ENCODE measurements at places on chromosomes 3 and 15.

DNA sequence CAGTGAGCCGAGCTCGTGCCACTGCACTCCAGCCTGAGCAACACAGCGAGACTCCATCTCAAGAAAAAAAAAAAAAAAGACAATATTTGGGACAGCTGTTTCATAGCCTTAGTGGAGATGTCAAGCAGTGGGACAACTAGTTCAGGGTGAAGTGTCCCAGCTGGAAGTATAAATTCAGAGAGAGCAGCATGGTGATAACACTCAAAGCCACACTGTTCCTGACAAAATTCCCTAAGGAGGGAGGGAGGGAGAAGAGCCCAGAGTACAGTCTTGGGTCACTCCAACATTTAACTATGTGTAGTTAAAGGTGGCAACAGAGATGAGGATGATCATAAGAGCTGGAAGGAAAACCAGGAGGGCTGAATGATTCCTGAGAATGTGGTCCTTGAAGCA is 21.1 kb upstream of the IP6K2 start:
- H3K36me3 ChIP-seq = no peaks in the 10 kb centered on the region
- no peaks in the 10 kb centered on the region for H3K27me3 ChIP-seq
- H3K27ac ChIP-seq = peak overlapping the region; percentile 75
- no peak overlapping the region for H3K4me3 ChIP-seq
- no peak for DNase-seq

GRCh38 chr3:53242642-53243041 is 13.2 kb downstream of the TKT start:
- DNase-seq = no peak
- peaks cover 92% of the 10 kb centered on the region for H3K4me1 ChIP-seq
- H3K27ac ChIP-seq = peak overlapping the region; percentile 15
- H3K36me3 ChIP-seq = peaks cover 31% of the 10 kb centered on the region
- no peaks in the 10 kb centered on the region for H3K27me3 ChIP-seq

DNA sequence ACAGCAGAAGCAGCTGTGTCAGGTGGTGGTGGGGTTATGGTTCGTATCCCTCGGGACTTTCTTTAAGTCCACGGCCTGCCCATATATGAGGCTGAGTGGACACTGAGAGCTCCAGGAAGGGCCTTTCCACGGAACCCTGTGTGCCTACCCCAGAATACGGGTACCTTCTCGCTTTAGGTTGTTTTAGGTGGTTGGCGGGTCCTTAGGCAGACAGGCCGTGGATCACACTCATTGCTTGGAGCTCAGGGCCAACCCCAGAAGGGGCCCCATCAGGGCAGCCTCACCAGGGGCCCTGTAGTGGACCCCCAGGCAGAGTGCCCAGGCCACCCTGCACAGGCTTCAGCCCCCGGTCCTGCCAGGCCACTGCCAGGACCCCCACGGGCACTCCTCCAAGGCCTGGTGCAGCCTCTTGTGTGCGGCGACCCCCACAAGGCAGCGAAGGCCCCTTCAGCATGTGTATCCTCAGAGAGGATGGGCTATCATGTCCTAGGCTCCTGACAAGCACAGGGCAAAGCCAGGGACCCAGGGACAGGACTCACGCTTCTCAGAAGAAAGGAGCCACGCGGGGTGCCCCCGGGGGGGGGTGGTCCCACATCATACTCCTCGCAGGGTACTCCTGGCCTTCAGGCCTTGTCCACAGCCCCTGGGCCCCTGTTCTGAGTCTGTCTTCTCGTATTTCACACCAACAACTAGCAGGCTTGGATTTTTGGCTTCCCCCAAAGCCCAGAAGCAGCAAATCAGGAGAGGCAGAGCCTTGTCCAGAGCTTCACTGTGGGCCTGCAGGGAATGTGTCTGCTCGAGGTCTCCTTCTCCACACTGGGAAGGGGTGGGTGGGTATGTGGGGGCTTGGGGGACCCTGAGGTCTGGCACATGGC is 93.4 kb downstream of the LRRK1 start:
- H3K27me3 ChIP-seq = no peaks in the 10 kb centered on the region
- no peaks in the 10 kb centered on the region for H3K36me3 ChIP-seq
- H3K27ac ChIP-seq = no peak overlapping the region
- peaks cover 34% of the 10 kb centered on the region for H3K4me1 ChIP-seq
- H3K4me3 ChIP-seq = no peak overlapping the region

GRCh38 chr3:148512648-148513047 is 185.1 kb upstream of the AGTR1 start:
- H3K4me1 ChIP-seq = no peaks in the 10 kb centered on the region
- no peaks in the 10 kb centered on the region for H3K36me3 ChIP-seq
- DNase-seq = no peak
- H3K4me3 ChIP-seq = no peak overlapping the region
- no peaks in the 10 kb centered on the region for H3K27me3 ChIP-seq

GRCh38 chr3:59607656-59608055 is 557.8 kb upstream of the CFAP20DC start:
- no peak overlapping the region for H3K27ac ChIP-seq
- no peaks in the 10 kb centered on the region for H3K36me3 ChIP-seq
- no peak for DNase-seq
- H3K4me1 ChIP-seq = no peaks in the 10 kb centered on the region

DNA sequence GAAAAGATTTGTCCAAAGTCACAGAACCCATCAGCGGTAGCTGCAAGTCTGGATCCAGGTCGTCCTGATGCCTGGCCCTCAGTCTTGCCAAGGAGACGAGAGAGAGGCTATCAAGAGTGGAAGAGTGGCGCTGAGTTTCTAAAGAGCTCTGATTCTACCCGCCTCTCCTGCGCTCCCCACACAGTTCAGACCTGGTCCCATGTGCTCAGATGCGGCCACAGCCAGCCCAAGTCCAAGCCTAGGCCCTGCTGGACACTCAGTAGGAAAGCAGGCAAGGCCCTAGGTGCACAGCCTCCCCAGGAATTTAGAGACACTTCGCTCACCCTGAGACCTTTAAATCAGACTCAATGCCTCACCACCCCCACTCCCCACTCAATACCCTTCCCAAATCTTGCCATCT is 32.4 kb downstream of the CCDC12 start:
- H3K4me1 ChIP-seq = peaks cover 70% of the 10 kb centered on the region
- peaks cover 39% of the 10 kb centered on the region for H3K36me3 ChIP-seq
- DNase-seq = no peak
- no peaks in the 10 kb centered on the region for H3K27me3 ChIP-seq
- H3K27ac ChIP-seq = peak overlapping the region; percentile 56

DNA sequence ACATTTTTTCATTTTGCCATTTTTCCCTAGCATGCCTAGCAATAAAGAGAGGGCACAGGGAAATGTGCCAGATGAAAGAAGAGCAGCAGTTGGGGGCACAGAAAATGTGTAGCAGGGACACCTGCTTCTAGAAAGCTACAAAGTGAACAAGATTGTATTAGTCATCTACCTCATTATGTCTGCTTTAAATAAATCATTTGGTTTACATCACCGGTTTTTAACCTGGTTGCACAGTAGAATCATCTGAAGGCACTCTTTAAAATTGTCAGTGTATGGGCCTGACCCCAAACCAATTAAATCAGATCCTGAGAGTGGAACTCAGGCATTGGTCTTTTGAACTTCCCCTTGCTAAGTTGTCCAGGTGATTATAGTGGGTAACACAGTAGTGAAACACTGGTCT is 73.8 kb downstream of the ZBBX start:
- no peaks in the 10 kb centered on the region for H3K36me3 ChIP-seq
- no peak overlapping the region for H3K4me3 ChIP-seq
- no peak for DNase-seq
- H3K27ac ChIP-seq = no peak overlapping the region
- no peaks in the 10 kb centered on the region for H3K4me1 ChIP-seq
- H3K27me3 ChIP-seq = no peaks in the 10 kb centered on the region

- H3K4me3 ChIP-seq = no peak overlapping the region
- no peaks in the 10 kb centered on the region for H3K27me3 ChIP-seq
- no peaks in the 10 kb centered on the region for H3K36me3 ChIP-seq
- H3K27ac ChIP-seq = no peak overlapping the region
- no peaks in the 10 kb centered on the region for H3K4me1 ChIP-seq
These were observed 135.6 kb downstream of the ALCAM start for GRCh38 chr3:105502333-105502732.

GRCh38 chr3:159859424-159859823 is 129.2 kb upstream of the IL12A start:
- H3K4me3 ChIP-seq = no peak overlapping the region
- no peak overlapping the region for H3K27ac ChIP-seq

DNA sequence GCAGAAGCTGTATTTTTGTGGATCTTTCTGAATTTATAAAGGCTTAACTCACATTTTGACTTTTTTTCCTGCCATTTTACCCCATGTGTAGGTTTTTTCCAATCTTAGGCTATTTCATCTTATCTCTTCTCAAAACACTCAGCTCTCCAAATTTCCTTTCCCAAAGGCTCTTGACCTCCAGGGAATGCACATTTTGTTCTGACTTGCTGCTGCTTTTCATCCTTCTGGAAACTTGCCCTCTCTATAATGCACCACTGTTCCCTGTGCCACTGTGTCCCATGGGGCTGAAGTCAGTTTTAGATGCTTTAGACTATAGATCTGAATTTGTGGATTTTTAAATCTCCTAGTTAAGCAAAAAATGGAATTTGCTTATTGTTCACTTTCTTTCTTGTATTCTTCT is 9.1 kb downstream of the PYDC2 start:
- H3K36me3 ChIP-seq = no peaks in the 10 kb centered on the region
- no peak for DNase-seq
- H3K4me1 ChIP-seq = no peaks in the 10 kb centered on the region
- no peak overlapping the region for H3K27ac ChIP-seq
- no peaks in the 10 kb centered on the region for H3K27me3 ChIP-seq

DNA sequence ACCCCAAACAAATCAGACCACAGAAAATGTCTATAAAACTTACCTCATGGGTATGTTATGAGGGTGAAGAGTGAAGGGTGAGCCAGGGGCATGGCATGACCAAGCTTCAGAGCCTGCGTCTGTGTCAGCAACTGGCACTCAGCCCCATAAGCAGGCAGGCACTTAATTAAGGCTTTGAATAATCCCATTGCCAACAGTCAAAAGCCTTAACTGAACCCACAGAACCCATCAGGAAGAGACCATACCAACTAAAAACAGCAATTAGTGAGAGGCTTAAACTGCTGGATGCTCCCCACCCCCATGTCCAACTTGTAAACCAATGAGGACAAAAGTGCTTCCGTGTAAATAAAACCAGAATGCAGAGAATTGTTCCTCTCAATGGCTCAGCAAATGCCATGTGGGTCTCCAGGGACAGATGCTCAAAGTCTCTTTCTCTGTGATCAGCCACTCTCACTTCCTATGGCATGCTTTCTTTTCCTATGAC is 126.0 kb downstream of the MYLK start:
- H3K4me3 ChIP-seq = no peak overlapping the region
- H3K36me3 ChIP-seq = no peaks in the 10 kb centered on the region
- no peak for DNase-seq
- H3K4me1 ChIP-seq = no peaks in the 10 kb centered on the region
- no peak overlapping the region for H3K27ac ChIP-seq
- no peaks in the 10 kb centered on the region for H3K27me3 ChIP-seq

- H3K27ac ChIP-seq = no peak overlapping the region
- no peak for DNase-seq
- H3K27me3 ChIP-seq = no peaks in the 10 kb centered on the region
- H3K36me3 ChIP-seq = no peaks in the 10 kb centered on the region
- H3K4me3 ChIP-seq = no peak overlapping the region
- no peaks in the 10 kb centered on the region for H3K4me1 ChIP-seq
These were observed 103.7 kb downstream of the EFL1 start for GRCh38 chr15:82158811-82159210.

DNA sequence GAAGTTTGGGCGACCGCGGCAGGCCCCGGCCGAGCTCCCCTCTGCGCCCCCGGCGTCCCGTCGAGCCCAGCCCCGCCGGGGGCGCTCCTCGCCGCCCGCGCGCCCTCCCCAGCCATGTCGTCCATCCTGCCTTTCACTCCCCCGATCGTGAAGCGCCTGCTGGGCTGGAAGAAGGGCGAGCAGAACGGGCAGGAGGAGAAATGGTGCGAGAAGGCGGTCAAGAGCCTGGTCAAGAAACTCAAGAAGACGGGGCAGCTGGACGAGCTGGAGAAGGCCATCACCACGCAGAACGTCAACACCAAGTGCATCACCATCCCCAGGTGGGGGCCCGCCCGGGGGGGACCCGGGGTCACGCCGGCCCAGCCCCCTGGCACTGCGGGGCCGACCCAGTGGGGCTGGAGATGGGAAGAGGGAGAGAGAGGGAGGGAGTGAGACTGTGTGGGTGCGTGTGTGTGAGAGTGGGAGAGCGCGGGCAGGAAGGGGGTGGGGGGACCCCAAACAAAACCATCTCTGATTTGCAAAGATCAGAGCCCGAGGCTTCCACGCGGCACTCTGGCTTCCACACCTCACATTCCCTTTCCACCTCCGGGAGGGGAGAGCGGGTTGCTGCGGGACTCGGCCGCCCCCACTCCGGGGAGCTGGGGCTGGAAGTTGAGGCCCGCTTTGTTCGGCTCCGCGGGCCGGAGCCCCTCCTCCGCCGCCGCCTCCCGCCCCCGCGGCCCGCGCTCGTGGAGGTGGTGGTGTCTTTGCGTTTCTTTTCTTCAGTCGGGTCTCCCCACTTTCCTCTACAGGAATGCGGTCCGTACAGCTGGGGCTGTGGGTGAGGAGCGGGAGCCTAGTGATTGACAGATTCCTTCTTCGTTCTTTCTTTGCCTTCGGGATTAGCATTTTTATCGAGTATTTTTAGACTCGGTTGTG is 898 bp downstream of the SMAD3 start:
- peak overlapping the region; percentile 84 for H3K27ac ChIP-seq
- no peaks in the 10 kb centered on the region for H3K27me3 ChIP-seq
- no peaks in the 10 kb centered on the region for H3K36me3 ChIP-seq
- no peak for DNase-seq

DNA sequence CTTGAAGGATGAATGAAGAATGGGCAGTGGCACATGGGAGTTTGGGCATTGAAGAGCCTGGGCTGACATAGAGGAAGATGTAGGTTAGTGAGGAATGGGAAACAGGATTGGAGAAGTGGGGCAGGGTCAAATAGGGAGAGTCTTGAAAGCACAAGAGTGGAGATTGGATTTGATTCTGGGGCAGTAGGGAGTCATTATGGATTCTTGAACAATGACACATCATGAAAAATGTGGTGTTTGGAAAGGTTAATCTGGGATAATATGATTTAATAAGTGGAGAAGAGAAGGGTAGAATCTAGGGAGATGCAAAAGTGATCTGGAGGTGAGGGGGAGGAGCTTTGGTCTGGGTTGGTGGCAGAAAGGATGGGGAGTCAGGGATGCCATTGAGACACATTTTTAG is 45.4 kb upstream of the ROPN1 start:
- peaks cover 66% of the 10 kb centered on the region for H3K27me3 ChIP-seq
- no peaks in the 10 kb centered on the region for H3K36me3 ChIP-seq
- H3K4me3 ChIP-seq = no peak overlapping the region
- H3K4me1 ChIP-seq = peaks cover 5% of the 10 kb centered on the region
- no peak overlapping the region for H3K27ac ChIP-seq

GRCh38 chr15:100372739-100373119 is 31.0 kb upstream of the ADAMTS17 start:
- H3K27ac ChIP-seq = peak overlapping the region; percentile 69
- H3K27me3 ChIP-seq = no peaks in the 10 kb centered on the region
- no peak for DNase-seq
- peak overlapping the region; percentile 64 for H3K4me3 ChIP-seq
- H3K36me3 ChIP-seq = no peaks in the 10 kb centered on the region

DNA sequence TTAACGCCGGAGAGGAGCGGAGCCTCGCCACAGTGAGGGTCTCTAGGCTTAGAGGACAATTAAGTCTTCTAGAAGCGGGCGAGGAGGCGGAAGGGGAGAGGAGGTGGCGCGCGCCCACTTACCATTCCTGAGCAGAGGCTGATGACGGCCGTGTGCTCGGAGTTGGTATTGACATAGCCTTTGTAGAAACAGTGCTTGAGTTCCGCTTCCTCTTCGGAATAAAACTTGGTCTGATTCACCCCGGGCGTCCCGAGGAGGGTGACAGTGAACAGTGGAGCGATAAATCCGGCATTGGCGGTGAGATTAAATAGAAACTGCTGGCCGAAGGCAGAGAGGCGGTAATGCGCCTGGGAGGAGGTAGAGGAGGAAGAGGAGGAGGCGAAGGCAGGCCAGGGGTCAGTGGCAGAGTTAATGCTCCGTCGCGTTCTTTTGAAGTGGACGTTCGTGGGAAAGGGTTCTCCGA is 1.3 kb downstream of the ADAMTS9 start:
- no peaks in the 10 kb centered on the region for H3K27me3 ChIP-seq
- peaks cover 66% of the 10 kb centered on the region for H3K4me1 ChIP-seq

All from esophagus squamous epithelium (tissue), 5 donors.